ENCODE measurements at places on chromosomes 4 and X.

- no peak for DNase-seq
Measured at GRCh38 chrX:19613645-19614323, 98.5 kb upstream of the MAP3K15 start.

- no peak for DNase-seq
Measured at GRCh38 chr4:76729460-76729859, 168.5 kb downstream of the SOWAHB start.

GRCh38 chr4:131638781-131639180 is 1510.3 kb upstream of the PCDH10 start:
- DNase-seq, result no peak

DNA sequence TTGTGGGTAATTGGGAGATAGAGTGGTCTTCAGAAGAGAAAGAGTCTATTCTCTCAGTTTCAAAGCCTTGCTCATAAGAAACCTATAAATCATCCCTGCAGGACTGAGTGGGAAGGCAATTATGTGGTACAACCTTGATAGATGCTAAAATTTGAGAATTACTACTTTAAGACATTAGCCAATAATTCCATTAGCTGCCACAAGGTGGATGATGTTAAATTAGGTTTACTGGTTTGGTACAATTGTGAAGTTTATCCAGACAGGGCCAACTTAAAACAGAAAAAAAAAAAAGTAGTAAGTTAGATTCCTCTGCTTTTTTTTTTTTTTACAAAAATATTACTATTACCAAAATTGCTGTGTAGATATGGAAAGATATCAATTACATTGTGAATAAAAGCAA is 73.2 kb upstream of the AMOT start:
- no peak for DNase-seq

- DNase-seq, result no peak
Measured at GRCh38 chr4:125111323-125111722, 203.4 kb upstream of the FAT4 start.

DNA sequence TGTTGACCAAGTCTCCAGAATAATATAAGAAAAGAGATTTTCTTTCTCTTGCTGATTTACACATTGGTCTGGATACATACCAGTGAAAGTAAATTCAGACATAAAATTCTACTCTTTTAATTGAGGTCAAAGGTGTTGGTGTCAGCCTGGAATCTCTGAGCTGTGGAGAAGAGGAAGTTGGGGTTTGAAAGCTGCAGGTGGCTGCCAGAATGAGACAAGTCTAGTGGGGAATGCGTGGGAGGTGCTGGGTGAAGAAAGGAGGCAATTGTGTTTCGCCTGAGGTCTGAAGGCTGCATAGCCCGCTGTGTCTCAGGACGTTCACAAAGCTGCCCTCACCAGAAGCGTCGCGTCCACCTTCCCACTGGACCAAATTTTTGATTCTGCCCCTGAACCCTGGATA is 31.2 kb downstream of the PHEX start:
- peak; percentile 2 for DNase-seq

- DNase-seq, result no peak
Measured at GRCh38 chr4:61507091-61507490, 307.0 kb downstream of the ADGRL3 start.

DNA sequence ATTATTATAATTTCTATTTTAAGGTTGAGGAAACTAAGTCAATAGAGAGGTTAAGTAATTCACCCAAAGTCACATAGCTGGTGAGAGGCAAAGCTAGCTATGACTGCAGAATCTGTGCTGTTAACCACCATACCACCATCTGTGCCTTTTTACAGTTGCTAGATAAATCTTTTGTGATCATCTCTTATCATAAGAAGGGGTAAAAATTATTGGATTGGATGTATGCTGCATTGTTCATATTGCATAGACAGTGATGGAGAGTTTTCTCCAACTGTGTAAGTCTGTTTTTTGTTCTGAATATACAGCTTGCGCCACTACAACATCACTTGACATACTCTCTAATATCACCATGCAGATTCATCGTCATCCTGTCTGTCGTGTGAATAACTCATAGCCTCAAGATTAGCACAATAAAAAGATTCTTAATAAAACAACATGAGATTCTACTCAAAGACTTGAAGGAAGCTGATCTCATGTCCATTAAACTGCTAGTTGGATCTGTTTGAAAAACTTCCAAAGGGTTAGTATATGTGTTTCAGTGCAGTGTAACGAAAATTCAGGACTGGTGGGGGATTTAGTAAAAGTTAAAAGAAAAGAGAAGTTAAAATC is 495.9 kb downstream of the SPRY1 start:
- DNase-seq, result no peak

DNA sequence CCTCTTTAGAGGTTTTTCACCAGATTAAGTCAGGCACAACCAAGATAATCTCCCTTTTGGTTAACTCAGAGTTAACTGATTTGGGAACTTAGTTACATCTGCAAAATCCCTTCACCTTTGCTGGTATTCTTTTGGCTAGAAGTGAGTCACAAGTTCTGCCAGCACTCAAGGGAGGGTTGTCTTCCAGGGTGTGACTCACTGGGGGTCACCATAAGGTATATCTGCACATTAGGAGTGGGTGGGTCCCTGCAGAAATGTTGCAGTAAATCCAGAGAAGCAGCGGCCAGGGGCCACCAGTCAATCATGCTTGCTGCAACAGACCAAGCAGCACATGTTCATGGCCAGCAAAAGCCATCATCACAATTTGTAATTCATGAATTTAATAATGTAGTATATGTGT is 59.8 kb upstream of the MAML3 start:
- no peak for DNase-seq

- DNase-seq, result no peak
Measured at GRCh38 chr4:173174594-173175012, 6.0 kb downstream of the GALNT7 start.

DNA sequence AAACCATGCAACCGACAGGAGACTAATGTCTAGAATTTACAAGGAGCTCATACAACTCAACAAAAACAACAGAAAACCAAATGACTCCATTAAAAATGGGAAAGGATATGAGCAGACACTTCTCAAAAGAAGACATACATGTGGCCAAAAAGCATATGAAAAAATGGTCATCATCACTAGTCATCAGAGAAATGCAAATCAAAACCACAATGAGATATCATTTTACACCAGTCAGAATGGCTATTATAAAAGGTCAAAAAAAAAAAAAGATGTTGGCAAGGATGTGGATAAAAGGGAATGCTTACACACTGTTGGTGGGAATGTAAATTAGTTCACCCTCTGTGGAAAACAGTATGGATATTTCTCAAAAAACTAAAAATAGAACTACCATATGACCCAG is 50.5 kb upstream of the CHRDL1 start:
- DNase-seq, result no peak

- no peak for DNase-seq
Measured at GRCh38 chr4:96913441-96914080, 1073.7 kb downstream of the PDHA2 start.

DNA sequence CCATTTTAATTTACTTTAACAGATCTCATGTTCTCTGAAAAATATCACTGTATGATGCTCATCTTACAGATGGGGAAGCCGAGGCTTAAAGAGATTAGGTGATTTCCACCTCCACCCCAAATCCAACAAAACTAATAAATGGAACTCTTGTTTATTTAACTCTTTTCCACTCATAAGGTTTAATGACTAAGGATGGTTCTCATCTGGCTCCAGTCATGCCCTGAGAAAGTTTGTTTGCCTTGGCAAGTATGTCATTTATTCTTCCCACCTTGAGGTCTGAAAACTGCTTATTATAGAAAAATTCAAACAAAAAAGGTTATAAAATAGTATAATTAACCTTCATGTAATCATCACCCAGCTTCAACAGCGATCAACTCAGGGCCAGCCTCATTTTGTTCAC is 56.3 kb downstream of the PPEF2 start:
- DNase-seq, result no peak

DNA sequence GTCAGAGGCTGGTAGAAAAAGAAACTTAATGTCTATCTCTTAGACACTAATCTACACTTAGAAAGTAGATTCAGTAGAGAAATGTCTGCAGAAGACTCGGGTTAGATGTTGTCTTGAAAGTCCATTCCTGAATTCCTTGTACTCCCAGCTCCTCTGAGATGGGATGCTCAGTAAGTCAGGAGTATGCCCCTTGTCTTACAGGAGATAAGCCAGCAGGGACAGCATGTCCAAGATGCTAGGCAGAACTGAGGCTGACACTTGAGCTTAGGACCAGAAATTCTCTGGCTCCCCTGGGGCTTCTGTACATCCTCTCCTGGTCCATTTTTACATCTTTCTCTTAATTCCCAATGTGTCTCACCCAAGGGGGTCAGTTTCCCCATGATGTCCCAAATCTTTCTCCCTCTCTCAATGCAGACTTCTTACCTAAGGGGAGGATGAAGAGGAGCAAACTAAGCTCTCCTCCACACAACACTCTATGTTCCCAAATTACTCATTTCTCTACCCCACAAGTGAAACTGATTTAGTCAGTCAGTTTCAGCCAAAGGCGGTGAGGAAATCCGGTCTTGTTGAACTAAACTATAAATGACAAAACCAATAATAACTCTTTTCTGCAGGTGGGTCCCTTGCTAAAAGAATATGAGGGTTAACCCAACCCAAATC is 558.2 kb upstream of the DIPK2B start:
- DNase-seq, result no peak

DNA sequence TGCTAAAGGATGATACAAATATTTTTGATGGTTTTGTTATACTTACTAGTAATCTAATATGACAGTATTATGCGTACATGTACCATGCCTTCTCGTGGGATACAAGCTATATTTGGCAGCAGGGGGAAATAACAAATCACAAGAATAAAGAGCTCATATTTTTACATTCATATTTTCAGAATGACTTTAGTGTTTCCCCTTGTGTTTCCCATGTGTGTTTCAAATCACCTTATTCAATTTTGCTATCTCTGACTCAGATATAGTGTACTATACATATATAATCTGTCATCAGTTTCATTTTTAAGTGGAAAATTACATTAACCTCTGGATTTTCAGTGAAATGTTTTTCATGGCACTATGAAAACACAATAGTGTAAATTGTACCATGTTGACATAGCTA is 146.8 kb downstream of the RPA4 start:
- no peak for DNase-seq

DNA sequence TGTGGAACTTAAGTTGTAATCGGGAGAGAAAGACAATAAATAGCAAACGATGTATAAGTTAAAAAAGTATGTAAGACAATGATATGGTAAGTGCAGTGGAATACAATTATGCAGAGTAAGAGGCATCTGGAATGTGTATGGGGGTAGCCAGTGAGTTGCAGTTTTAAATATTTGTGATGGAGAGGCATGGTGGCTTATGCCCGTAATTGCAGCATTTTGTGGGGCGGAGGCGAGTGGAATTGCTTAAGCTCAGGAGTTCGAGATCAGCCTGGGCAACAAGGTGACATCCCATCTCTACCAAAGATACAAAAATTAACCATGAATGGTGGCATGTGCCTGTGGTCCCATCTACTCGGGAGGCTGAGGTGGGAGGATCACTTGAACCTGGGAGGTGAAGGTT is 52.5 kb upstream of the WDFY3 start:
- no peak for DNase-seq

- DNase-seq, result no peak
Measured at GRCh38 chr4:71304289-71304850, 34.5 kb upstream of the SLC4A4 start.

- DNase-seq, result no peak
Measured at GRCh38 chr4:17055788-17056187, 157.3 kb upstream of the LDB2 start.

- no peak for DNase-seq
Measured at GRCh38 chr4:121998024-121998423, 46.2 kb upstream of the TRPC3 start.

DNA sequence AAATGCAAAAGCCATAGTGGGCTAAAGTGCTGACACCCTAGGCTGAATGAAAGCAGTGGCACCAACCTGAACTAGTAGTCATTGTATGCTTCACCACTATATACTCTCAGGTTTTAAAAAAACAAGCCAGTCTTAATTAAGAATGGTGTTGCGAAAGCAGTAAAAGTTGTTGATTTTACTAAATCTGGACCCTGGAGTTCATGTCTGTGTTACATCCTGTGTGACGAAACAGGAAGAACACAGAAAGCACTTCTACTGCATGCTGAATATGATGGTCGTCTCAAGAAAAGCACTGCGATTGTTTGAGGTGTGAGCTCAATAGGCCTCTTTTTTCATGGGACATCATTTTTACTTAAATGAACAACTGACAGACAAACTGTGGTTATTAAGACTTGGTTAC is 24.2 kb upstream of the GDPD2 start:
- no peak for DNase-seq

GRCh38 chr4:1052231-1052671 is 40.8 kb downstream of the FGFRL1 start:
- DNase-seq, result no peak

GRCh38 chr4:2084316-2084715 is 25.2 kb downstream of the NAT8L start:
- no peak for DNase-seq

DNA sequence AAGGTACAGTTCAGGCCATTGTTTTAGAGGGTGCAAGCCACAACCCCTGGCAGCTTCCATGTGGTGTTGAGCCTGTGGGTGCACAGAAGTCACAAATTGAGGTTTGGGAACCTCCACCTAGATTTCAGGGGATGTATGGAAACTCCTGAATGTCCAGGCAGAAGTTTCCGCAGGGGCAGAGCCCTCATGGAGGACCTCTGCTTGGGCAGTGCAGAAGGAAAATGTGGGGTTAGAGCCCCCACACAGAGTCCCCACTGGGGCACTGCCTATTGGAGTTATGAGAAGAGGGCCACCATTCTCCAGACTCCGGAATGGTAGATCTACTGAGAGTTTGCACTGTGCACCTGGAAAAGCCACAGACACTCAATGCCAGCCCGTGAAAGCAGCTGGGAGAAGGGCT is 242.0 kb upstream of the ACTRT1 start:
- no peak for DNase-seq

DNA sequence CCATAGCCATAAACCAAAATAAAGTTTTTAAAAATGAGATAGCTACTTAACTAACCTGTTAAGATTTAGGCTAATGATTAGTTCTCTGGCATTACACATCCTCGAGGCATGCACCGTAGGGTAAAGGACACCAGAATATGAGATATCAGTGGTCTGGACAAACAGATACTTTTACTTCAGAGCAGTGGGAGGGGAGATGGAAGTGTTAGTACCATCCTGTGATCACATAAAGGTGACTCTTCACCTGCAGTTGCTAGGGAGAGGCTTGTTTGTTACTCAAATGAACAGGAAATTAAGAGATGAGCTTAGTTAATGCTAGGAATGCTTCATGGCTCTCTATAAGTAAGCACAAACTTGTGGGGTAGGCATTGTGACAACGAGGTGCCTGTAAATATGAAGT is 624.4 kb upstream of the MAGEB2 start:
- DNase-seq, result no peak

DNA sequence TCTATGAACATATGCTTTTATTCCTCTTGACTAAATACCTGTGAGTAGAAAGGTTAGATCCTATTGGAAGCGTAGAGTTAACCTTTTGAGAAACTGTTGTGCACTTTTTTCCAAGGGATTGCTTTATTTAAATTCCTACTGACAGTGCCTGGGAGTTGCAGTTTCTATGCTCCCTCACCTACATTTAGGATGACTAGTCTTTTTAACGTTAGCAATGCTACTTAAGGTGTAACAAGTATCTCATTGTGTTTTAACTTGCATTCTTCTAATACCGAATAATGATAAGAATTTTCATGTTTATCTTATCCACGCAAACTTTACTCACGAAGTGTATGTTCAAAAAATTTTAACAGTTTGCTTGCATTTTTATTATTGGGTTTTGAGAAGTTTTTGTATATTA is 1123.9 kb upstream of the PCDH7 start:
- no peak for DNase-seq

Measured in stimulated activated CD8-positive, alpha-beta memory T cell treated with anti-CD3 and anti-CD28 coated beads, Interleukin-12 subunit alpha, Interleukin-12 subunit beta, amount 100 ng/mL, for 4 hours (primary cell).